ENCODE measurements at places on chromosomes 12 and 14.
A peak's percentile ranks its signal among the peaks of the same experiment; 100 is the strongest.

- no peak for DNase-seq
These were observed 43.6 kb upstream of the NAA30 start for GRCh38 chr14:57346741-57347140.

DNA sequence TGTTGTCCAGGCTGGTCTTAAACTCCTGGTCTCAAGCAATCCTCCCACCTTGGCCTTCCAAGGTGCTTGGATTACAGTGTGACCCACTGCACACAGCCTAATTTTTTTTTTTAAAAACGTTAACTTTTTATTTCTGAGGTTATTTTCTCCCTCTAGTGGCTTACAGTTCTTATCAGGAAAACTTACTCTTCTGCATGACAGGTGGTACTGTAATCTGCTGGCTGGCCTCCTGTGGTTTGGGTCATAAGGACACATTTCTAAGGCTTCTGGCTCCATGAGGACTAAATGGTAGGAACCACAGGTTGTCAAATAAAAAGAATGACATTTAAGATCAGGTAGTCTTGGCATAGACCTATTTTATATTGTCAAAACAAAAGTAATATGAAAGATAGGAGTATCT, 7.7 kb upstream of the NCKAP1L start:
- no peak for DNase-seq

GRCh38 chr14:100612986-100613385, 25.8 kb upstream of the BEGAIN start:
- peak; percentile 30 for DNase-seq

GRCh38 chr12:93080452-93080851, 151.4 kb upstream of the EEA1 start:
- no peak for DNase-seq

GRCh38 chr14:73272393-73272792, 35.1 kb downstream of the PAPLN start:
- no peak for DNase-seq

DNA sequence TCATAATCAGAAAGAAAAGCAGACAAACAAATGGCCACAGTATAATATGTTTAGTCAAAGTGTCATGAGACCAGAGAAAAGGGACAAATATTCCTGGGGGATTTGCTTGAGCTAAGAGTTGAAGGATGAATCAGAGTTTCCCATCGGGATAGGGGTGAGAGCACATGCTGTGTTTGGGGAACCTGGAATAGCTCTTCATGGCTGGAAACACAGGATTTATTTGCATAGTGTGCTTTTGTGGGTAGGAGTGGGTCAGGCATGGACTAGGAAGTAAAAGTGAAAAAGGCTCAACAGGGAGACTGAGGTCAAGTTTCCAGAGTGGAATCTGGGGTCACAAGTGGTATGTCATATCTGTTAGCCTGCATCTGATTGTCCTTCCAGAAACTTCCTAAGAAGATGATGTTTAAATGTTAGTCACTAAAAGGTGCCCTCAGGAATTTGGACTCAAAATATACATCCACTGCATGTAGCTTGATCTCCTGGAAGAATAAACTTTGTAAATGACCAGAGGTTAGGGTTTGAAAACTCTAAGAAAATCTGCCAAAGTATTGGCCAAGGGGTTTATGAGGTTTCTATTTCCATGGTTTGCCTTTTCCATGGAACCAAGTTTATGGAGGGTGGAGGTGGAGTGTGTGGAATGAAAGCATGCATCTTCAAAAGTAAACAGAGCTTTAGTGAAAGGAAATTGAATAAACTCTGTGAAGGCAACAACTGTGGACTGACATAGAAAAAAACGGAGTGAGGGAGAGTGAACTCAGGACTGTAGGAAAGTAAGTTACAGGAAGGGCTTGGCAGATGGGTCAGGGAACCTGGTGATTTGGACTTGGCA, 344.6 kb downstream of the C12orf75 start:
- no peak for DNase-seq

GRCh38 chr14:50954811-50955372, 10.6 kb upstream of the PYGL start:
- no peak for DNase-seq

DNA sequence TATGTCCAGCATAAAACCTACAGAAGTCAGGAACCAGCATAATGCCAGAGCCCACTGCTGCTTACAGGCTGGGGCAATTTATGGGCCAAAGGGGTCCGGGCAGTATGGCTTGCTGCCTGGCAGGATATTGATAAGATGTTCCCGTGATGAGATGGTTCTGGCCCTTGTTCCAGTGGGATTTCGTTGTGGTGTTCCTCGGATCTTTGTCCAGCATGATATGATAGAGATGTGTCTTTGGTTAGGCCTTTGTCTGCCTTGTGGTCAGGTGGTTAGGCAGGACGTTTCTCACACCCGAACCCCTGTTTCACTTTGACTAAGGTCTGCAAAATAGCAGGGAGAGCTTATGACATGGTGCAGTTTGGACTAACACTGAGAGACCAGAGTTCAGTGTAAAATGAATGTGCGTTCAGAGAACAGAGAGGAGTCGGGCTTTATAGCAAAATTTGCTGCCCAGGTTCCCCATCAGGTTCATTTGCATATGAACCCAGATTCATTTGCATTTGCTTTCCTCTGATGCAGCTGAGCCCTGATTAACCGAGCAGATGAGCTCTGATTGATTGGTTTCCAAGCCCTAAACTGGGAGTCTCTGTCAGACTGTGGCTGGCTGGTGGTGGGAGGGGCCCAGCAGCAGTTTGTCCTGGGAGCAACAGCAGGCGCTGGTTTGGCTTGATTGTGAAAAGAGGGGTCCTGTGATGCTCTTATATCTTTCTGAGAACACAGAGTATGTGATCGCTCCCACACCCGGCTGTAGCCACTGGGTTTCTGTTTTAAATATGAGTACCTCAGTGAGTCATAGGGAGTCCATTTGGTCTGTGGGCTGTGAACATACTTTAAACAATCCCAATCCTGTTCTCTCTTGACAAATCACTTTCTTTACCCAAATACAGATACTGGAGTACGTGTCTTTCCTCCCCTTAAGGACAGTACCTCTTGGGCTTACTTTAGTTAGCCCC, 156.3 kb upstream of the PZP start:
- DNase-seq: no peak

GRCh38 chr12:112381406-112381882, 787 bp downstream of the HECTD4 start:
- DNase-seq: peak; percentile 58

DNA sequence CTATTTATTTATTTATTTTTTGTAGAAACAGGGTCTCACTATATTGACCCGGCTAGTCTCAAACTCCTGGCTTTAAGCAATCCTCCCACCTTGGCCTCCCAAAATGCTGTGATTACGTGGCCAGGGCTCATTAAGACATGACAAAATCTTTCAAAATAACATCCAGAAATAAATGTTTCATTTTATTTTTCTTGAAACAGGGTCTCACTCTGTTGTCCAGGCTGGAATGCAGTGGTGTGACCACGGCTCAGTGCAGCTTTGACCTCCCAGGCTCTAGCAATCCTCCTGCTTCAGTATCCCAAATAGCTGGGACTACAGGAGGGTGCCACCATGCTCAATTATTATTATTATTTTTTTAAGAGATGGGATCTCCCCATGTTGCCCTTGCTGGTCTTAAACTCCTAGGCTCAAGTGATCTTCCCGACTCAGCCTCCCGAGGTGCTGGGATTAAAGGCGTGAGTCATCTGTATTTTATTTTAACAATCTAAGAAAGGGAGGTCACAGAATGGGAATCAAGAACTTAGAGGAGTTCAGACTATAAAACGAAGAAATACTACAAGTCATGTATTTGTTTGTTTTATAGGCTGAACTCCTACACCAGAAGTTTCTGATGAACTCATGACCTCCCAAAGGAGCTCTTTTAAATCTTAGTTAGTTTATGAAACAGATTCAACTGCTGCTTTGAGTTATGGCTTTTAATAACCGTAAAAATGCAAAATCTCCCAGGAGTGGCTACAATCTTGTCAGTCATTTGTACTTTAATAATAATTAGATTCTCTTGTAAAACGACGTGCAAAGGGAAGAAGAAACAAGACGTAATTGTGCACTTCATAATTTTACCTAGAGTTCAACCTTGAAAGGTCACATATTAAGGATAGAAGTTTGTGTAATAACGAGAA, 2.1 kb upstream of the TMEM263 start:
- DNase-seq: no peak

DNA sequence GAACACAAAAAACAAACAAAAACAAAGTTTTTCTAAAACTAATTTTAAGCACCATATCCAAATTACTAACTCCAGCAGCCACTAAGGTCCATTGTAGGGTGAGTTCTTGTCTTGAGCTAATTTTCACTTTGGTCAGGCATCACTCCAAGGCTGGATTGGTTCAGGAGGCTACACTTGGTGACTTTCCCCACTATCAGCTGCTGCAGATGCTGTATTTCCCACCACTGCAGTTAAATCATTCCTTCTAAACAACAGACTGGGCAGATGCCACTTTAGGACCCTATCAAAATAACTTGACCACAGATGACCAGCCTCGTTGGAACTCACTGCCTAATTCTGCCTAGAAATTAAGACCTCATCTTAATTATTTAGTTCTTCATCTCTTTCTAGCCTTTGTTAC, 140.5 kb downstream of the SLC16A7 start:
- DNase-seq: no peak

DNA sequence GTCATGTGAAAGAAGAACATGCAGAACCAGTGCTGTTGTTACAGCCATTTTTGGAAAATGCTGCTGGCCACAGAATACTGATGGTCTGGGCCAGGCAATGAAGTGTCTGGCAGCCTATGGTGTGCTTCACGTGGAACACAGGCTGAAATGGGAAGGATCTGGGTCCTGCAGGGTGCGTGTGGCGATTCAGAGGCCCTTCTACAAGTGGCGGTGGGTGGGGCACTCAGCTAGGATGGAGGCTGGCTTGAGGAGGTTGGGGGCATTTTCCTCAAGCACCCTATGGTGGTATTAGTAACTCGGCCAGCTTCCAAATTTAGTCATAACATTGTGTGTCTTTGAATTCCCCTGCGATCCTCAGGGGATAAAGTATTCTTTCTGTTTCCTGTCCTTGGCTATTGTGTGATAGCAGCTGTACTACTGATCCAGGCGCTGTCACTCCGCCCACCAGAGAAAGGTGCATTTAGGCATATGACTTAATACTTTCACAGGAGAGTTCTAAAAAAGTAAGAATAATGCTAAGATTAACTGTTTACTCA, 9.2 kb upstream of the RAD52 start:
- DNase-seq: no peak

GRCh38 chr12:110281549-110282299, 677 bp downstream of the ATP2A2 start:
- peak; percentile 67 for DNase-seq

- DNase-seq: no peak
These were observed 5.3 kb downstream of the ALDH1L2 start for GRCh38 chr12:105078712-105079570.

- no peak for DNase-seq
These were observed 11.1 kb downstream of the AKAP5 start for GRCh38 chr14:64476438-64476837.

DNA sequence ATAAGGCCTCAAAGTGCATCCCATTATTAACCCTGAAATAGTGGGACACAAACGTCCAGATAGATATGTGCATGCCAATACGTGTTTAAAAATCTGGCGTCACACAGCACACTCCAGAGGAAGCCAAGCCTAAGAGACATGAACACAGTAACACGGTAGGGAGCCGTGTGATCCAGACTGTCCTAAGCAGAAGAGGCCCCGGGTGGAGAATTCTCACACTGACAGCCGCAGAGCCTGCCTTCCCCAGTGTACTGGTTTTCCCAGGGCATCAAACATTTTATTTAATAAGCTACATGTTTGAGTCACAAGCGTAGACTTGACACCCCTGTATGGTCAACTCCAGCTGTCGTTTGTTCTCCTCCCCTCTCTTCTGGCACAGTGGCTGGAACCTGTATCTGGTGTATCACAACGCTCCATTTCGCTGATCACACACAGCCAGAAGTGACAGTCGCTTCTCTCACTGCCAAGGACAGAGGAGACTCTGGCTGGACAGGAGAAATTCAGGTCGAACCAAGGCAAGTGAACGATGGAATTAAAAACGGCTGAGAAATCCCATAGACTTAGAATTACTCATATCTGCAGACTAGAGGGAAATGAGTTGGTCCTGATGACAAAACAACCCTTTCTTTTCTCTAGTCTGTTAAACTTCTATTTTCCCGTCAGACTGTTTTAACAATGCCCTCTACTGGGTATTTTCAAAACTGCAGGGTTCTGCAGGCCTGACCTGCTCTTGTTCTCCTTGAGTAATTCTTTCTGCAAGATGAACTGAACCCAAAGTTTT, 359.9 kb downstream of the RGS6 start:
- no peak for DNase-seq

DNA sequence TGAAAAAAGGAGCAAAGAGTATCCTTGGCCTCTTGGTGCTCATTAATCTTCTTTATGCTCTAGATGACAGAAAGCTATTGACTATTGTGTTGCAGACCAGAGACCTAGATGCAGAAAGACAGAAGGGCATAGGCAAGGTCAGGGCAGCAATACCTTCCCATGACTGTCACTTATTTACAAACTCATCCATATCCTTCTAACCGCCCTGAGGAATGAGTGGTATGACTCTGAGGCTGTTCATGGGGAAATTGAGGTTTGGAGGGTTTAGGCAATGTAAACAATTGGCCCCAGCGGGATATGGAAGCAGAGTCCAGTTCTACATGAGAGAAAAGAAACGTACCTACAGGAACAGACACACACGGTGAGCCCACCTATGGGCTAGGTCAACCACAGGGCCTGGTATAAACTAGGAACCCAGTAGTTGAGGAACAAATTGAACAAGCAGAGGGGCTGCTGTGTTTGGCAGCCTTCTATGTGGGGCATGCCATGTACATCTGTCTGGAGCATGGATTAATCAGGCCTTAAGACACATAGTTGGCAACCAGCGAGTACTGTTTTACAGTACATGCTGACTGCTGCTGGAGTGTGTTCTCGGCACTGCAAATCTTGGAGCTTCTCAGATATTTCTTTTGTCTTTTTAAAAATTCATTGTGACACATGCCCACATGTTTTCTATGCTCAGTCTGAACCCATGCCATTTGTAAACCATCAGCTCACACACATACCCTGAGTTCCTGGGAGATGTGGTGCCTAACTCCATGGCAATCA, 159.7 kb upstream of the NTF3 start:
- DNase-seq: no peak

DNA sequence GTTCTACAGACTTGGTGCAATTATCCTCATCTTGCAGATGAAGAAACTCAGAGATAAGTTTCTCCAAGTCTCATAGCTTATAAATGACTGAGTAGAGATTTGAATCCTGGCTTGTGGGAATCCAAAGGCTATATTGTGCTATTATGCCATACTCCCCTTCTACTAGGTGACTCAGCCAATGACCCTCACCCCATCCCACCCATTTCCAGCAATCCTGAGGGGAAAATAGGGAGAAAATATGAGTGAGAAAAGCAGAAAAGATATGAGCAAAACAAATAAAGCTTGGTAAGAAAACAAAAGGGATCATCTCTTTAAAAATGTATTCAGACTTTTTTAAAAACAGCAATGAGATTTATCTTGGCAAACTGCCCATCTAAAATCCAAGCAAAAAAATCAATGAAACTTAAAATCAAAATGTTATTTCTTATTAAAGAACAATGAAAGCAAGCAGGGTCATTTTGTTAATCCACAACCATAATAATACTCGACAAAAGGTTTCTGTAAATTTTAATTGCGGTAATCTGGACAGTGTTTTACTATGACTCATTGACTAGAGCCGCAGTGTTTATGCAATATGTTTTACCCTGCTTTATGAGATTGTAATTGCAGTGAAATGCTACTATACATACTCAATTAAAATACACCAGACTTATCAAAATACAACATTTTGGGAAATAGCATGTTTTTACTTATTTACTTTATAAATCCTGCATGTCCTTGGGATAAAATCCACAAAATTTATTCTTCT, 13.1 kb upstream of the LGR5 start:
- no peak for DNase-seq
